ENCODE measurements at places on chromosomes 4 and X.

DNA sequence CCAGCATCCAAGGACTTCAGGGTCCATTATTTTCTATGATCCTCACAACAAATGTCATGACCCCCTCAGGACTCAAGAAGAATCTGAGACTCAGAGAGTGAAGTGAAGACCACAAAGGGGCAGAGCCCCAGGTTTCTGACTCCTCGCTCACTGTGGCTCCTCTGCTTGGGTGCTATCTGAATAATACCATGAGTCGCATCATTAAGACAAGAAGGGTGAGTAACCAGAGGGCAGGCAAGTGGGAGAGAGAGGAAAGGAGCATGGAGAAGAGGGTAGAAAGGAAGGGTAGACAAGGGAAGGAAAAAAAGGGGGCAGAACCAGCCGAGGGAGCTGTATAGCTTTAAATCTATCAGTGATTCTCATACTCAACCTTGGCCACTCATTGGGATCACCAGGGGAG is 15.5 kb upstream of the HSD17B10 start:
- DNase-seq = no peak

- no peak for DNase-seq
These were observed 289.0 kb upstream of the ADGRL3 start for GRCh38 chr4:60911127-60911526.

DNA sequence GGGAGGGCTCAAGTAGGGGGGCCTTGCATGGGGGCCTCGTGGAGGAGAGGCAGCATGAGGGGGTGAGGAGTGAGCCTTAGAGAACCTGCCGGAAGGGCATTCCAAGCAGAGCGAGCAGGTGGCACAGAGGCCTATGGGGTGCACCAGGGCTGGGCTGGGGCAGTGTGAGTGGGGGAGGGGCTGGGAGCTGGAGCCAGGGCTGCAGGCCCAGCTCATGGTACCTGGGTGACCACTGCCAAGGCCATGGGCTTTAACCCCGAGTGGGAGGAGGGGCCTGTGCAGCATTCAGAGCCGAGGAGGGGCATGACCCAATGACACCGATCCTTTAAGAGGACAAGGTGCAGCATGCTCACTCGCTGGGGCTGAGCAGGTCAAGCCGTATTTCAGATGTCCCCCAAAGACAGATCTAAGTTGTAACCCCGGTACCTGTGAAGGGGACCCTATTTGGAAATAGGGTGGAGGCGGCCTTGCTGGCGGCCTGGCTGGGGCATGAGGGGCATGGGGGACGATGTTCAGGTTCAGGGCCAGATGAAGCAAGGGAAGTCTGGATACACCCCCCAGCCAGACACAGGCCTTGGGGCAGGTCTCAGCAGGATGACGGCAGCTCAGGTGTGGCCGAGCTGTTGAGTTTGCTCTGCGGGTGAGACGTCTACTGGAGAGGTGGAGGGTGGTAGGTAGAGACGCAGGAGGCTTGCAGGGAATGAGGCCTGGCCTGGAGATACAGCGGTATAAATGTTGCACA is 137.0 kb downstream of the CPZ start:
- no peak for DNase-seq

GRCh38 chrX:12370497-12370986 is 232.3 kb downstream of the FRMPD4 start:
- DNase-seq = no peak

DNA sequence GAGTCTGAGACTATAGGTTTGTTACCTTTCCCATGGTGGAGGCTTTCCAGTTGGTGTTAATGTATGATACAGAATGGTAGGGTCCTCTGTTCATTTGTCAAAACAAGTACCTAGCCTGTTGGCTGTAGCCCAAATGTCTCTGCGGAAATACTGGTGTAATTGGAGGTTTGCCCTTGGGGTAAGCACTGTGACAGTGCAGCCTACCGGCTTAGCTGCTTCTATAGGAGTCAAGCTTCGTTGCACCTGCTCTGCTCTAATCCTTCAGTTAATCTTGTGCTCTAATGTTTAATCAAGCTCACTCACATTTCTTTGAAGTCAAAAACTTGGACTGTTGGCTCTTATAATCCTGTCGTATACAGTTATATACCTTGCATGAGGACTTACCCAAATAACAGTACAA is 203.4 kb downstream of the CCNG2 start:
- peak; percentile 24 for DNase-seq

DNA sequence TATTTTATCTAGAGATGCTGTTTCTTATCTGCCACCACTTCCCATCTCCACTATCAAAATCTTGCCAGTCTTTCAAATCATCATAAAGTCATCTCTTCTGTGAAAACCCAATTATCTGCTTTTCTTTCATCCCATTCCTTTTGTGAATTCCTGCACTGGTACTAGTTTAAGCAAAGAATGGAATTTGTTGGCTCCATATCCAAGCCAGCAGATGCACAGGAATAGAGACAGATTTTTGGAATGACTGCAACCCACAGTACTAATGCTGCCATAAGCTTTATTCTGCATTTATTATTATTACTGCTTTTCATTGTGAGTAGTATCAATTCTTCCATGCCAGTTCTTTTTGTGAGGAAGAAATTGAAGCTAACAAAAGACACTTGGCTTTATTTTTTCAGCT is 616.7 kb downstream of the RAPGEF2 start:
- no peak for DNase-seq

- DNase-seq = no peak
These were observed 84.8 kb downstream of the TIGD2 start for GRCh38 chr4:89196056-89196674.

- no peak for DNase-seq
These were observed 30.2 kb downstream of the BTC start for GRCh38 chr4:74764119-74764518.

- DNase-seq = no peak
These were observed 152.3 kb downstream of the CENPC start for GRCh38 chr4:67393007-67393406.

- no peak for DNase-seq
These were observed 99.6 kb upstream of the SHOX start for GRCh38 chrX:530726-531610.

DNA sequence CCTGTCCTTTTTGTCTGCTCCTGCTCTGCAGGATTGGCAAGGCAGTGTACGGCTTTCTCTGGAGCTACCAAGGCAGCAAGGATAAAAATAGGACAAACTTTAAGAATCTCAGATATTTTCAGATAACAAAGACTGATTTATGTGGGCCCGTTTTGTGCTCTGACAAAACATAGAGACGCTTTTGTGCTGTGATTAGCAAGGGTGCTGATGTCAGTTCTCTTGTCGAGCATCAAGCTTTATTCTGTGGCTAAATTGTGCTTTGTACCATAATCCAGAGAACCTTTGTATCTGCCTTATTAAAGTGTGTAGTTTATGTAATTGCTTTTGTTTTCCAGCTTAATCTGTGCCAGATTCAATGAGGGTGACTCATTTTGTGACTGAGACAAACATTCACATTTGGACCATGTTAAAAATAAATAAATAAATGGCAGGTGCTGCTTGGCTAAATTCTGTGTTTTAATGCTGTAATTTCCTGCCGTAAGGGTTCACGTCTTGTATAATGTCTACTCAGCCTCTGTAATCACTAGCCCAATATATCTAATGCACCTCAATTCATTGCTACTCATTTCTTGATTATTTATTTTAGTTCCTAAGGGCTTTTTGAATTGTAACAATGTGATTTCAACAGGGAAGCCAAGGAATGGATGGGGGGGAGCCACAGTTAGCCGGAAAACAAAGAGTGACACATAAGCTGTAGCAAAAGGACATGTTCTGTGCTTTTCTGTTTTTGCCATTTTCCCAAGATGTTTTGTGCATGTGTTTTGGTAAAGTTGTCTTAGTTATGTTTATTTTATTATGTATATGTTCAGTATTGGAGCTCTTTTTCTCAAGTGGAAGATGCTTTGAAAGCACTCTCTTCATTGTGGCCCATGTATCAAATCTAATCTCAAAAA is 75.1 kb downstream of the GAB1 start:
- no peak for DNase-seq

DNA sequence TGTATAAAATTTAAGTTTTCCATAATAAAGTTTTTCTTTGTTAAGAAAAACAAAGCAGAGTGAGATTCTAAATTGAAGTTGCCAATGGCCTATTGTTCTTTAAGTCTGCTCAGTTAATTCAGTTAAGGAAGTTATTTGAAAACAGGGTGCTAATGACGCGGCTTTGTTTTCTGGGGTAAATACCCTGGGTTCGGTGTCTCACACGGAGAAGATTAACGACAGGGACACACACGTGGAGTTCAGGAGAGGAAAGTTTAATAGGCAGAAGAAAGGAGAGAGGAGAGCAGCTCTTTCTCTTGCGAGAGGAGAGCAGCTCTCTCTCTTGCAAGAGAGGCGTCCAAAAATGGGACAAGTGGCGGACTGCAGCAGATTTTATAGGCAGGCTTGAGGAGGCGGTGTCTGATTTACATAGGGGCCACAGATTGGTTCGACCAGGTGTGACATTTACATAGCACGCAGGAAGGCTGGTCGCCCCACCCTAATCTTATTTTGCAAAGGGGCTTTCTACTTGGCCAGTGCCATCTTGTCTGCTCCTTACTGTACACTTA is 9.6 kb downstream of the CA5B start:
- no peak for DNase-seq

GRCh38 chr4:154164931-154165839 is 326.4 kb downstream of the DCHS2 start:
- no peak for DNase-seq
